ENCODE measurements at places on chromosomes 1 and 21.

GRCh38 chr21:20259031-20259867 is 739.0 kb upstream of the NCAM2 start:
- H3K27me3 ChIP-seq = no peaks in the 10 kb centered on the region
- H3K4me1 ChIP-seq = no peaks in the 10 kb centered on the region
- H3K27ac ChIP-seq = no peak overlapping the region
- no peak overlapping the region for H3K4me3 ChIP-seq
- no peaks in the 10 kb centered on the region for H3K36me3 ChIP-seq
- DNase-seq = no peak

GRCh38 chr1:2104621-2105427 is 54.6 kb downstream of the PRKCZ start:
- H3K27me3 ChIP-seq = no peaks in the 10 kb centered on the region
- H3K4me1 ChIP-seq = no peaks in the 10 kb centered on the region
- peaks cover 7% of the 10 kb centered on the region for H3K36me3 ChIP-seq

- no peak overlapping the region for H3K4me3 ChIP-seq
- peaks cover 8% of the 10 kb centered on the region for H3K4me1 ChIP-seq
- H3K27ac ChIP-seq = no peak overlapping the region
- no peaks in the 10 kb centered on the region for H3K27me3 ChIP-seq
- DNase-seq = no peak
Measured at GRCh38 chr1:97911266-97912215, 9.3 kb downstream of the DPYD start.

DNA sequence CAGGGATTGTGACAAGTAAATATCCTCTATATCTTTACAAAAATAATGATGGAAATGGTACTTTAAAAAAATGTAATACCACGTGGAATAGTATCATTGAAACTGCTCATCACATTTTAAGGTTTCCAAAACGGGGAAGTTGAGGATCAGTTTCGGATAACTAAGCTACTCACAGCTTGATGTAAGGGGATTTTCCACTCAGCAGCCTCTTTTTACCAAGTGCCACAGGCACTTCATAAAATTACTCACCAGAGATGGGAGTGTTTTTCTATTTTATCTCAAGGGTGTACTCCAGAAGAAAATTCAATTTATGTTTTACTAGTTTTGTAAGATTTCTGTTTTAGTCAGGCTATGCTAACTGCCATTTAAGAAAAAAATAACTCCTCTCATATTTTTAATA is 91.7 kb downstream of the TPR start:
- no peaks in the 10 kb centered on the region for H3K36me3 ChIP-seq
- no peaks in the 10 kb centered on the region for H3K27me3 ChIP-seq
- DNase-seq = no peak
- peaks cover 2% of the 10 kb centered on the region for H3K4me1 ChIP-seq

DNA sequence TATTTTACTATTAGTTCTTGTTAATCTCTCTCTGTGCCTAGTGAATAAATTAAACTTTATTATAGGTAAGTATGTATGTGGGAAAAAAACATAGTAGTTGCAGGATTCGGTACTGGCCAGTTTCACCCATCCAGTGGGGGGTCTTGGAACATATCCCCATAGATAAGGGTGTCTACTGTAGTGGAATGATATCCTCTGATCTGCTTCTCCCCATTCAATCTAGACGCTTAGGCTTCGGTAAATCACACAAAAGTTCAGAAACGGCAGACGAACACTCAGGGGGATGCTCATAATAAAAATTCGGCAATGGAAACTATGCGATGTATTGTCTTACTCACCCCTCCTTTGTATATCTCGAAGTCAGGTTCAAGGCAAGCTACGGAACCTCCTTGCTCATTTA is 232.9 kb upstream of the COA6 start:
- no peak overlapping the region for H3K4me3 ChIP-seq
- no peak for DNase-seq
- H3K27ac ChIP-seq = no peak overlapping the region
- no peaks in the 10 kb centered on the region for H3K27me3 ChIP-seq
- H3K4me1 ChIP-seq = no peaks in the 10 kb centered on the region
- no peaks in the 10 kb centered on the region for H3K36me3 ChIP-seq

GRCh38 chr21:31397030-31397429 is 53.0 kb upstream of the TIAM1 start:
- H3K4me3 ChIP-seq = no peak overlapping the region
- H3K4me1 ChIP-seq = peaks cover 36% of the 10 kb centered on the region
- DNase-seq = no peak
- H3K27me3 ChIP-seq = no peaks in the 10 kb centered on the region
- no peaks in the 10 kb centered on the region for H3K36me3 ChIP-seq

DNA sequence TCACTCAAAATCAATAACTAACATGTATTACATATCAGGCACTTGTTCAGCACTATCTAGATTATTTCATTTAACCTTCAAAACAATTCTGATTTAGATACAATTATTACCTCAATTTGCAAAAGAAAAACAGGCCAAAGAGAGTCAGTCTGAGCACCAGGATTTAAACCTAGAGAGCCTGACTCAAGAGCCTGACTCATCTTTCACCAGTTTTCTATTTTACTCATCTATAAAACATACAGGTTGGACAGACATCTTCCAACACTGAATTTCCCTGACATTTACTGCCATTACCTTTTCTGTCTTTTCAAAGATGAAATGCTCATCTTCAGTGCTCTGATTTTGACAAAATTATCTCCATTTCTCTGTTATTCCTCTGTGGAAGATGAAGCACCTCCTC is 116.5 kb downstream of the MRPL39 start:
- H3K4me1 ChIP-seq = no peaks in the 10 kb centered on the region
- H3K27ac ChIP-seq = no peak overlapping the region
- no peak overlapping the region for H3K4me3 ChIP-seq
- H3K36me3 ChIP-seq = no peaks in the 10 kb centered on the region

DNA sequence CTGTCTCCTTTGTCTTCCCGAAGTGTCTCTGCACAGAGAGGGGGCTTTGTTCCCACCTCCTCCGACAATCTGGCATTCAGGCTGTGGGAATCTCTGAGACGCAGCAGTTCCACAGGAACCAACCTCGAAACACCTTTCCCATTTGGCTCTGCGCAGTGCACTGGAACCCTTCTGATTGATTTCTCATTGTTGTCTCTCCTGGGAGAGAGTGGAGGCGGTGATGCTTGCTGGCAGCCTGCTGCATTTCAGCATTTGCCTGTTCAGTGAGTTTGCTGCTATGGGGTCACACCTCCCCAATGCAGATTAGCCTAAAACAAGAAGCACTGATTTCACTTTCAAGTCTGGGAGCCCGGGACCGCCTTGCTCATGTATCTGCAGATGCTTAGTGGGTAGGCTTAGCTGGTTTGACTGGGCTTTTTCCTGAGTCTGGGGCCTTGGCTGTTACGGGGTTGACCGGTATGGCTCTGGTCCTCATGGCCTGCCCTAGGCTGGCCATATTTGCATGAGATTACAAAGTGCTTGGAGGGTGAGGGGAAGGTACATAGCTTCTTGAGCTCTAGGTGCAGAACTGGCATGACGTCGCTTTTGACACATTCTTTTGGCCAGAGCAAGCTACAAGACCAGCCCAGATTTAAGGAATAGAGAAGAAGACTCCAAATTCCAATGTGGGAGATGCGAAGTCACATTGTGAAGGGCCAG is 695.3 kb downstream of the PTPRU start:
- H3K4me1 ChIP-seq = no peaks in the 10 kb centered on the region
- H3K27me3 ChIP-seq = peaks cover 9% of the 10 kb centered on the region
- H3K27ac ChIP-seq = no peak overlapping the region
- no peaks in the 10 kb centered on the region for H3K36me3 ChIP-seq

- no peaks in the 10 kb centered on the region for H3K36me3 ChIP-seq
- peaks cover 50% of the 10 kb centered on the region for H3K27me3 ChIP-seq
Measured at GRCh38 chr1:68231627-68232288, 565 bp downstream of the WLS start.

DNA sequence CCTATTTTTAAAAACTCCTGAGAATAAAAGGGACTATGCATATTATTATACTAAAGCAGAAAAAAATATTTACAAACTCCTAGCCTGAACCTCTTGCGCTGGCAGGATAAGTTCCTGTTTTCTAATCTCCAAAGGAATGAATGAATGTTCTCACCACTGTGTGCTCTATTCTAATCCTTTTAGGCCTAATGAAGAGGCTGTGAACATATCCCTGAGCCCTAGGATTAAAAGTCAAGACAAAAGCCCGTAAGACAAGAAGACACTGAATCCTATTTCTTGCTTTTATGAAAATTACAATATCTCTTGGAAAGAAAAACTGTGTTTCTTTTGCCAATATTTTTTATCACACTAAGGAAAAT is 317.5 kb downstream of the HHAT start:
- no peaks in the 10 kb centered on the region for H3K4me1 ChIP-seq
- no peak overlapping the region for H3K4me3 ChIP-seq
- no peak for DNase-seq
- no peaks in the 10 kb centered on the region for H3K27me3 ChIP-seq
- no peak overlapping the region for H3K27ac ChIP-seq

DNA sequence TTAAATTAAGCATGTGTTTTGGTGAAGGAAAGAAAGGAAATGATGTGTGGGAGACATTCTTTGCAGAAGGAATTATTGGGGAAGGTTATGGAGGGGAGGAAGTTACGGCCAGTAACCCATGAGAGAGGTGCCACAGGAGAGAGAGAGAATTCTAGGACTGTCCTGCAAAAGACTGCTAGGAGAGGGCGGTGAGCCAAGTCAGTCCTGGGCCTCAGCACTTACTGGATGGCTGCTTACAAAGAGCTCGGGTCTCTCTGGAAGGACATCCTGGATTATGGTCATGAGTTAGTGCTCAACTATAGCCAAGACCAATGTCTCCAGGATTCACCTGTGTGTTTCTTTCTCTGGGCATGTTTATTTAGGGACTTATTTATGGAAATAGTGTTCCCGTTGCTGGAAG is 74.4 kb upstream of the HSD17B7 start:
- no peak for DNase-seq
- no peaks in the 10 kb centered on the region for H3K27me3 ChIP-seq

DNA sequence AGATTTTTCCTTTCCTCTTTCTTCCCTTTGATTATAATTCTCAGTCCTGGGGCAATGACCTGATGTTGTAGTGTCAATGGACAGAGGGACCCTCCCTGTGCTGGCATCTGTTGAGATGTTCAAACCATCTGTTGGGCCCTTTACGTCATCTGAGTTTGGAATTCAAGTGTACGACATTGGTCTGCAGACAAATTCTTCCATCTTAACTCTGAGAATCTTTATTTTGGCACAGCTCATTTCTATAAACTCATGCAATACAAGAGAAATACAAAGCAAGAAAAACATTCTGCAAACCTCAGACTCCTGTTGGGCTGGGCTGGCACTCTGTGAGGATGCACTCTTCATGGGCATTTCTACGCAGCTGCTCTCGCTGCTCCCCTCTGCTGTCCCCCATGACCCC is 54.2 kb downstream of the IFI44 start:
- no peak for DNase-seq
- H3K4me3 ChIP-seq = no peak overlapping the region
- H3K4me1 ChIP-seq = no peaks in the 10 kb centered on the region
- H3K36me3 ChIP-seq = no peaks in the 10 kb centered on the region

DNA sequence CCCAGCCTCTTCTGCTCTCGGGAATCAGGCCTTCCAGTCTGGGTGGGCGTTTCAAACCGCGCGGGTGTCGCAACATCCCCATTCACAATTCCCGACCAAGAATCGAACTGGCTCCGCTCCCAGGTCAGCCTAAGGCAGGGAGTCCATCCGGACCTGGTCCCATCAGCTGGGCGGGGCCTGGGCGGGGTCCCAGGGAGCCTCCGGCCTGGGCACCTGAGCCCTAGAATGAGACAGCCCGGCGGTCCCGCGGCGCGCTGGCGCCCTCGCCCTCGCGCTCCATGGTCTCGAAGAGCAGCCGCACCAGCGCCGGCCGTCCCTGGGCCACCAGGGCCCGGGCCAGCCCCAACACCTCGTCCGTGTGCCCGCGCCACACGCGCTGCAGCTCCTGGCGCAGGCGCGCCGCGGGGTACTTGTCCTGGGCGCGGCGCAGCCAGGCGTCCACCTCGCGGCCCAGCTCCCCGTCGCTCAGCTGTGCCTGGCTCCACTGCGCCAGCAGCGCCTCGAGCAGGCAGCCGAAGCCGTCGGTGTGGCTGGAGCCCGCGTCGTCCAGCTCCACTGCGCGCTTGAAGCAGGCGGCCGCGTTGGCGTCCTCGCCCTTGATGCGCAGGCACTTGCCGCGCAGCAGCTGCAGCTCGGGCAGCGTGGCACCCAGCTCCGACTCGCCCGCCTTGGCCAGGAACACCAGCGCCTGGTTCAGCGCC is 16.9 kb upstream of the PARS2 start:
- peaks cover 23% of the 10 kb centered on the region for H3K36me3 ChIP-seq
- DNase-seq = no peak
- no peak overlapping the region for H3K27ac ChIP-seq
- H3K27me3 ChIP-seq = no peaks in the 10 kb centered on the region
- H3K4me1 ChIP-seq = no peaks in the 10 kb centered on the region

GRCh38 chr1:47827109-47827508 is 170.1 kb downstream of the TRABD2B start:
- no peak for DNase-seq
- H3K4me1 ChIP-seq = no peaks in the 10 kb centered on the region
- H3K27me3 ChIP-seq = peaks cover 6% of the 10 kb centered on the region
- no peaks in the 10 kb centered on the region for H3K36me3 ChIP-seq
- no peak overlapping the region for H3K4me3 ChIP-seq
